ENCODE measurements at places on chromosomes 2 and 18.

GRCh38 chr2:73736378-73736777 lies 767 bp downstream of the TPRKB start:
- DNase-seq, result no peak

DNA sequence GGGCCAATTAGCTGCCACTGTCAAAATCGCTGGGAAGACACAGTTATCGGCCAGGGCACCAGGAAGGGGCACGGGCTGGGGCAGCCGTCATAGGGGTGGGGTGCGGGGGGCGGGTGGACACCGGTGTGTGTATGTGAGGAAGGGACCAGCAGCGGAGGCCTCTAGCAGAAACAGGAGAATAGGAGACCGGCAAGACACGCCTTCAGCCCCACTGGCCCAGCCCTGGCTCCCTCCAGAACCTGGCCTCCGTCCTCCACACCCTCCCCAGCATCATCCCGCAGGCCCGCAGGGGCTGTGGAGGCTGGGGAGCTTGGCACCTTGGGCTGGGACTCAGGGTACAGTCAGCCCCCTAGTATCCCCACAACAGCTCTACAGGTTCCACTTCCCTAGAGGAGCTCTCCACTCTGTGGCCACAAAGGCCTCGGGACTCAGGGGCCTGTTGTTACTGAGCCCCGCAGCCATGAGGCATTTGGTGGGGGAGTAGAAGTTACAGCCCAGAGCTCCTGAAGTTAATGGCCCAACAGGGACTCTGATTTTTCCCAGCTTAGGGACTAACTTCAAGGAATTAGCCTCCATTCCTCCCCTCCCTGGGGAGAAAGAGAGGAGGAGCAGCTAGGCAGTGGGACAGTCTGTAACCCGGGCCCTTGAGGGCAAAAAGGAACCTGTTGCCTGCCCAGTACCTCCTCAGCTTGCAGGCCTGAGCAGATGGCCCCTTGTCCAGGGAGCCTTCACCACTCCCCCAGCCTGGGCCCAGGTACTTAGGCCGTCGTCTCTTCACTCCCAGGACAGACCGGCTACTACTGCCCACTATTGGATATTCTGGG lies 19.9 kb downstream of the SH2D6 start:
- no peak for DNase-seq

DNA sequence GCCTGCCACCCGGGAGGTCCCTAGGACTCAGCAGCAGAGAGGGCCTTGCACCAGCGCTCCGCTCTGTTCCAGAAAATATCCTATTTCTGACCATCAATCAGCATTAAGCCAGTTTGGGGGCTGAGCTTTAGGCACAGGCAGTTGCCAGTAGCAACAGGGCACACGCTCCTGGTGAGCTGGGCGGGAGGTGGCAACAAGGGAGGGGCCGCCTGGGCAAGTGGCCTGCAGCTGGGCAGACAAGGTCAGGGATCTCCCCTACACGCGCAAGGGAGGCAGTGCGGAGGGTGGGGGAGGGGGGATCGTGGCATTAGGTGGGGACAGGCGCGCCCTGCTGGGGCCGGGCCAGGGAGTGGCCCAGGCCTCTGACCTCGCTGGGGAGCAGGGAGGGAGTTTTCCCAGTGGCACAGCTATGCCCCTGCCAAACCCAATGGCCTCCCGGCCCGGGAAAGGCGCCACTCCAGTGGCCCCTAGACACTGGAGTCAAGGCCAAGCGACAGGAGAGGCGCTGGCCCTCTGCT lies 302.8 kb downstream of the NCKAP5 start:
- DNase-seq, result no peak

DNA sequence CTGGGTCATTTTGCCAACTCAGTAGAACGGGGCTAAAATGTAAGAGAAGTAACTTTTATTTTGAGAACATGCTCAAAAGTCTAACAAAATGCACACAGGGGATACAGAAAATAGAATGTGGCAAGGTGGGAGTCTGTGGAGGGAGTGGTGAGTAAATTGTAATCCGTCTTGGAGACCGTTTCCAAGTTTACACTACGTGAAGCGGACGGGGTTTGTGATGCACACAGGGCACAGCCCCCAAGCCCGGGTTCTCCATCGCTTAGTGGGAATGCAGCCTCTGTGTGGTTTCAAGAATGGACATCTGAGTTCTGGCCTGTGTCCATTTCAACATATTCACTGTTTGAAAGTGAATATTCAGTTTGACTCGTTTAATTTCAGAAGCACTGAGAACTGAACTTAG lies 65.0 kb upstream of the TMEM18 start:
- no peak for DNase-seq

GRCh38 chr2:165016772-165017411 lies 61.6 kb upstream of the SLC38A11 start:
- no peak for DNase-seq

GRCh38 chr18:74399091-74399887 lies 57.8 kb downstream of the DIPK1C start:
- DNase-seq, result no peak

GRCh38 chr18:74715865-74716712 lies 118.4 kb downstream of the ZNF407 start:
- no peak for DNase-seq

- peak; percentile 76 for DNase-seq
Observed at GRCh38 chr2:172103471-172104272, 972 bp upstream of the DLX2 start.

DNA sequence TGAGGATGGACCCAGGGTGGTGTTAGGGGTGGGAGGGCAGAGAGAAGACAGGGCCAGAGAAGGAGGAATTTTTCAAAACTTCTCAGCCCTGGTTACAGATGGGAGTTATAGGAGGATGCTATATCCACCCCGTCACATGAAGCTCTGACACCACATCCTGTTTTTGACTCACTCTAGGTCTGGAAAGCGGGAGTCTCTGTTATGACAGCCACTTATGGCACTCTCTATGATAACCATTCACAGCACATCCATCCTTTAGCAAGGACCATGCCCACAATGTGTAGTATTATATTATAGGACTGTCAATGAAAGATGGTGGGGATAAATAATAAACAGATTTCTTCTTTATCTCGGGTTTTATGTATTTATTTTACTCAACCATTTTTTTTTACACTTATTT lies 461.2 kb downstream of the CDH2 start:
- DNase-seq, result no peak

DNA sequence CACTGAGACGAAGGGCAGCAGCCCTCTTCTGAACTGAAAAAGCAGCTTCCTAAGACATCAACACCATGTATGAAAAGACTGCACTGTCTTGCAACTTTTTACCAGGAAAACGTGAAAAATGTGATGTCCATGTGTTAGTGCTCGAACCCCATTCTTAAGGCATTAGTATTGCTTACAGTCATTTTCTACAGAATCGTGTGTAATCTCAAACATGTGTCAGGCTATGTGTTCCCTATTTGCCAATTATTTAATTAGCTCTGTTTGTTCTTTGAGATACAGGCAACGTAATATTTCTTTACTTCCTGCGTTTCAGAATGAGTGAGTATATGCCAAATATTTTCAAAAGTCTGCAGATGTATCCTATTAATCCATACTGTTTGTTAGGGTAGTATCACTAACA lies 307.7 kb upstream of the CCDC68 start:
- no peak for DNase-seq

DNA sequence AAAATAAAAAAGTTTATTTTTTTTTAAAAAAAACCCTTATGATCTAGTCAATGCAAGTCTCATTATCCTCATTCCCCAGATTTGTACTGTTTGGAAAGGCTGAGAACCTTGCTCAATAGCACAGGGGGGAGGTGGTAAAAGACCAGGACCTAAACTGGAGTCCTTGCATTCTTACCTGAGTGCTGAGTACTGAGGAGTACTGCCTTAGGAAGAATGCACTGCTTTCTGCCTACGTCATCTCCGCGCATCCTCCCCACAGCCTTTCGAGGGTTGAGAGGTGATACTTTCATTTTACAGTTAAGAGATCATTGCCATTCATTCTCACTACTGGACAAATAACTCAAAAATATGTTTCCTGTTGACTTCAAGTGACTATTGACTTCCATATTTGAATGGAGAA lies 73.8 kb downstream of the MAP3K20 start:
- peak; percentile 59 for DNase-seq

- DNase-seq, result no peak
Observed at GRCh38 chr2:185771396-185771795, 32.8 kb downstream of the FSIP2 start.

DNA sequence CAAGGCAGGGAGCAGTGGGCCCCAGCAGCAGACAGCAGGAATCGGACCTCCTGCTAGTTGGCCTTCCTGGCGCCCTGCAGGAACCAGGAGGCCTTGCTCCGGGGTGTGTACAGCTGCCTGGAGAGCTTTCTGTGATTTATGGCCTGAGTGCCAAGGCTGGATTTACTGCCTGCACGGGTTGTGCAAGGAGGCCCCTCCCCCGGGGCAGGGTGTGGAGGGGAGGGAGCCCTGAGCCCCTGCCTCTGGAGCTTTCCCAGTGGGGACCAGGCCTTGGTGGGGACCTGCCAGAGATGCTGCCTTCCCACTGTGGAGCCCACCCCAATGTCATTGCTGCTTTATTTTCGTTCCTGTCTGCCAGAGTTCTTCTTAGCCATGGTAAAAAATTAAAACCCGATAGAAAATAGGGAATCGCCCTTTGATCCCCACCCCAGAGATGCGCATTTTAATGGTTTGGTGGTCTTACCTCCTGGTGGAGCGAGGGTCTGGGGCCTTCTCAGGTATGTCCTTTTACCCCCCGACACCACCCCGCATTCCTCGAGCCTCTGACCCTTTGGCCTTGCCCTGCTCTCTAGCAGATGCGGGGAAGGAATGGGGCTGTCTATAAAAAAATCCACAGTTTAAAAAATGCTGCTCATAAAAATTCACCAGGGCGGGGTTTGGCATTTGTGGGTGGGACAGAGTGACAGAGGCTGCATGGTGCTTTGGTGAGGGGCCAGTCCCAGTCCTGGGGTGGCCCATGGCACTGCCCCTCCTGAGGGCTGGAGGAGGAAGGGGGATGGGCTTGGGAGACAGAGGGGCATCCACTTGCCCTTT lies 6.9 kb upstream of the RALB start:
- no peak for DNase-seq

GRCh38 chr2:203904022-203904421 lies 32.5 kb upstream of the ICOS start:
- DNase-seq, result no peak

DNA sequence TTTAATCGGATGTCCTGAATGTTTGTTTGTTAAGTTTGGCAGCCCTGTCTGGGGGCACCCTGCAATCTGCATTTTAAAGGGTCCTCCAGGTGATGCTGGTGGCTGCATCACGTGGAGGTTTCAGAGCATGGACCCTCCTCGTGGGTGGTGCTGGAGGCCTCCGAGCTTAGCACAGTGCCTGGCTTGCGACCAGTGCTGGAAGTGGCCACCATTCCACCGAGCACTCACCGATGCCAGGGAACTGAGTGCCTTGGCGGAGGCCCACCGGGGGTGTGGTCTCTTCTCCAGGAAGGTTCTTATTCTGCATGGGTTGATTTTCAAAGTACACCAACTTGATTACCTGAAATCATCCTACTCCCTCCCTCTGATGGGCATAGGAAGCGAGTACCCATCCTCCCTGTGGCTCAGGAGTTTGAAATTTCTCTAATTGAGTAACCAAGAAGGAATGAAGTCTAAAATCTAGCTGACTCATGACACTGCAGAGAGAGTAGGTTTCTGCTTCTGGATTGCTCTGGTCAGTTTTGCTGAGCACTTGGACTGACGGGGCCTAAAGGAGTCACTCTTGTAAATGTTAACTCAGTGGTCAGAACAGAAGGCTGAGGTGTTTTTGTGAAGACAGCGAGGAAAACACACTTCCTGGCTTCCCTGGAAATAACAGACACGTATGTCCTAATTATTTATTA lies 58.1 kb upstream of the SLC66A3 start:
- no peak for DNase-seq

DNA sequence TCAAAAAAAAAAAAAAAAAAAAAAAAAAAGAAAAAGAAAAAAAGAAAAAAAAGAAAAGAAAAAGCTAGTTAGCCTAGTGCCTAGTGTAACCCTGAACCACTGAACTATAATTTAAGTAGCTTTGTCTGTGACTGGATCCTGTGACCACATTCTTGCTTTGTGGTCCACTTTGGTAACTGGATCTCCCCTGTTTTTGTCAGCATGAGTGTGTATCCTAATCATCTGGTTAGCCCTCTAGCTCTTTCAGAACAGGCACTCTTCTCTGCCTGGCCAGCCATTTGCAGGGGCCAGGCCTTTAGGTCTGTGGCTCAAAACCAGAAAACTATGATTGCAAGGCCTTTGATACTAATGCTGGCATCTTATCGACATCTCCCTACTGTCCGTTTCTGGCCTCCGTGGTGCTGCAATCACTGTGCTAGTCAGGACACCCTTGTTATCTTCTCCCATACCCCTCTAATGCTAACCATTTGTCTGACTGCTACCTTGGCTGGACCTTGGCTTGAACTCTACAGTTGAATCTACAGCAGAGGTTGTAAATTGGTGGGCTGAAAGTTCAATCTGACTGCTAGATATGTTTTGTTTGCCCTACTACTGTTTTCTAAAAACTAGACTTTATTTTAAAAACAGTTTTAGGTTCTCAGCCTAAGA lies 40.5 kb downstream of the RBKS start:
- no peak for DNase-seq

DNA sequence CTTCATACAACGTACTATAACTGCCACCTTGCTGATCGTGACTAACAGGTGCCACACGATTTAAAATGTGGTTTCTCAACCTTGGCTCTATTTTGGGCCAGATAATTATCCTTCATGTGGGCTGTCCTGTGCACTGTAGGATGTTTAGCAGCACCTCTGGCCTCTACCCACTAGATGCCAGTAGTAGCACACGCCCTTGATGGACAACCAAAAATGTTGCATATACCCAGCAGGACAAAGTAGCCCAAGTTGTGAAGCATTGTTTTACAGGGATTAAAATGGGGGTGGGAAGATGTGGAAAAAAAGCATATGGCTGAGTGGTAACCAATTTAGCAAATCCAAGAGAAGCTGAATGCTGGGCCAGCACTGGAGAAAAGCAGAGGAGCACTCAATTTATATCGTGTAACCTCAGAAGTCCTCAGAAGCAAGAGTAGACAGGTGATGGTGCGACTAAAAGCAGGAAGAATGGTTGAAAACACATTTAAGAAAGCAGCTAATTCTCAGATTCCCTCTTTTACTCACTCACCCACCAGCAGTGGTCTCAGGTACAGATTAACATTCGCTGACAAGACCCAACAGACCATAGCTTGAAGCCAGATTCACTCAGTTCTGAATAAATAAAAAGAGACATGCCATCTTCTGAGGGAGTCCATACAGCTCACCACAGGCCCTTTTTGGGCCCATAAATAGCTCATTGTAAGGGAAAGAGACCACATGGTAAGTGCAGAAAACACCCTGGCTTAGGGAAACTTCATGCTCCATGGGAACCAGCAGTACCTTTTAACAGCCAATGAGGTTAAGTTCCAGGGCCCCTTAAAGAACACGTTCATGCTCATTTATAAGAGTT lies 50.6 kb downstream of the RAPH1 start:
- DNase-seq, result peak; percentile 37

- no peak for DNase-seq
Observed at GRCh38 chr2:51919395-51919794, 887.5 kb upstream of the NRXN1 start.

DNA sequence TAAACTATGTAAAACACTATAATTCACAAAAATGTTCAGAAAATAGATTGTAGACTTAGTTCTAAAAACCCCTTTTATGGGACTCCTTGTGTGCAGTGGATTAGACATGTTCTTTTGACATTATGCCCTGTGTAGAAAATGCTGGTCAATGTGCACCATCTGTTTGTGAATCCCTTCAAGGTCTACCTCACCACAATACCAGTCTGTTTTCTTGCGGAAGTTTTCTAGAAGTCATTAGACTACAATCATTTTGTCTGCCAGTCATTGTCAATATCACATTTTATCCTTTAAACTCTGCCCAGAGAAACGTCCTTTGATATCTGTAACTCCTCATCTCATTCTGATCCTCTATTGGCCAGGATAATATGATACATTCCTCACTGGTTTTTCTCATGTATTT lies 7.8 kb downstream of the ITGA4 start:
- DNase-seq, result no peak

Data from activated naive CD8-positive, alpha-beta T cell treated with anti-CD3 and anti-CD28 coated beads for 36 hours (primary cell).